Hematopoietic multipotent progenitor cell treated with erythropoietin and hydrocortisone succinate and interleukin-3 and kit ligand, for 8 days (in vitro differentiated cells): ENCODE measurements at places on chromosomes 3 and 15.
A peak's percentile ranks its signal among the peaks of the same experiment; 100 is the strongest.

GRCh38 chr3:62183969-62184368 lies 189.4 kb downstream of the FEZF2 start:
- no peak for DNase-seq

GRCh38 chr15:31494786-31495185 lies 168.2 kb downstream of the KLF13 start:
- no peak for DNase-seq

GRCh38 chr3:55608301-55608937 lies 121.3 kb upstream of the WNT5A start:
- no peak for DNase-seq

DNA sequence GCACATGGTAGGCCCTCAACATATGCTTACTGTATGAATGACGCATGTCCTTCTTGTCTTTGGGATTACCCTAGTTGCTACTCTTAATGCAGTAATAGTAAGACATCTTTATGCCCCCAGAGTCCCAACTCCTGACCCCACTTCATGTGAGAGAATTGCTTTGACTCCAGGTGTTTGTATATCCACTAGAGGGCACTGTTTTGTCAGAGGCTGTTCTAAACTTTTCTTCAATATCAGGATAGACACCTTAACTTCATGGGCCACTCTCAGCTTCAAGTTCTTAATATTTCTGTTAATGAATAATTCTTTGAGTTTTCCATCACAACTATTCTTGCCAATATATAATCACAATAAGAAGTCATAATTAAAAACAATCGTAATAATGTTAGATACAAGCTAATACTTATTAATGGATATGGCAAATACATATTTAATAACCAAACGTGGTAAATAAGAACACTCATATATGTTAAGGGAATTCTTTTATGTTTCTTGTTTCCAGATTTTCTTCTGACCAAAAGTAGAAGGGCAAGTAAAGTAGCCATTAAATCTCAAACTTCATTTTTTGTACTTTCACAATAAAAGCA lies 337.2 kb upstream of the DNAJC19 start:
- DNase-seq: peak; percentile 36

GRCh38 chr3:169379496-169380090 lies 283.9 kb downstream of the MECOM start:
- DNase-seq: no peak

- DNase-seq: no peak
Observed at GRCh38 chr3:48399387-48400172, 27.6 kb downstream of the FBXW12 start.

GRCh38 chr3:68287101-68287500 lies 632.7 kb upstream of the SUCLG2 start:
- DNase-seq: no peak

- DNase-seq: no peak
Observed at GRCh38 chr3:183411216-183411922, 17.1 kb downstream of the MCF2L2 start.
